Glutamatergic neuron (in vitro differentiated cells): ENCODE measurements at places on chromosomes 4 and X. TPM values are rescaled to one million over a fixed set of nuclear protein-coding genes. Genes with fewer than 3 reads are reported as not detected.

DNA sequence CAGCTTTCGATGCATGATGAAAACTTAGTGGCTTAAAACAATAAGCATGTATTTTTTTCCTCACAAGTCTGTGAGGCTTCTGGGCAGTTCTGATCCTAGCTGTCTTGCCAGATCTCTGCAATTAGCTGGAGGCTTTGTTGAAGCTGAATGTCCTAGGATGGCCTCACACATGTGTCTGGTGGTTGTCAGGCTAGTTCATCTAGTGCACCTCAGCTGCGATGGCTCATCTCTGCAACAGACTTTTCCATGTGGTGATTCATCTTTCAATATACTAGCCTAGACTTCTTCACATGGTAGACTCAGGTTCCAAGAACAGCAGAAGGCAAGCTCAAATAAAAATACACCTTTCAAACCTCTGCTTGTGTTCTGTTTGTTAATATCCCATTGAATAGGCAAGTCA lies 66.5 kb upstream of the IL1RAPL1 start:
- no peak for DNase-seq

DNA sequence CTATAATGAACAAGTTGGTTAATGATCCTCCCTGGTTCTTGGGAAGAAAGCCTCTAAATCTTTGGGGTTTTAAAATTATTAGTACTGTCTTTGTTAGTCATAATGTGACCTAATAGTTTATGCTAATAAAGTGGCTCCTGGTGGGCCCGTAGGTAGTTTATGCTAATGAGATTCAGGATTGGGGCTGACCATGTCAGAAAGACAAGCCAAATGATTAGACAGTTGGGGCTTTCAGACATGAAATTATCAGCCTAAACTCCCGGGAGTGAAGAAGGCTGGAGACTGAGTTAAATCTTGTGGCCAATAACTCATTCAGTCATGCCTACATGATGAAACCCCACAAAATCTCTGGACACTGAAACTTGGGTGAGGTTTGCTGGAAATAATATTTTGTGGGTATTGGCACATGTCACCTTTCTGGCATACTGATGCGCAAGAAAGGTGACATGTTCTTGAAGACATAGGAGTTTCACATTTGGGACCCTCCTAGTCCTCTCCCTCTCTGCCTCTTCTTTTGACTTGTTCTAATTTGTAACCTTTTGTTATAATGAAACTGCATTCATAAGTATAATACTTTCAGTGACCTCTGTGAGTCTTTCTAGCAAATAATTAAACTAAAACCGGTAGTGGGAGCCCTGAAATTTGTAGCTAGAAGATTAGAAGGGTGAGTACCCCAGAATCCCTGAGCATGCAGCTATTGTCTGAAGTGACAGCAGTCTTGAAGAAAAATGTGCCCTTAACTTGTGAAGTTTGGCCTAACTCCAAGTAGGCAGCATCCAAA lies 196.8 kb upstream of the FSTL5 start:
- DNase-seq = no peak

GRCh38 chr4:148062301-148062950 lies 330.5 kb downstream of the ARHGAP10 start:
- no peak for DNase-seq

DNA sequence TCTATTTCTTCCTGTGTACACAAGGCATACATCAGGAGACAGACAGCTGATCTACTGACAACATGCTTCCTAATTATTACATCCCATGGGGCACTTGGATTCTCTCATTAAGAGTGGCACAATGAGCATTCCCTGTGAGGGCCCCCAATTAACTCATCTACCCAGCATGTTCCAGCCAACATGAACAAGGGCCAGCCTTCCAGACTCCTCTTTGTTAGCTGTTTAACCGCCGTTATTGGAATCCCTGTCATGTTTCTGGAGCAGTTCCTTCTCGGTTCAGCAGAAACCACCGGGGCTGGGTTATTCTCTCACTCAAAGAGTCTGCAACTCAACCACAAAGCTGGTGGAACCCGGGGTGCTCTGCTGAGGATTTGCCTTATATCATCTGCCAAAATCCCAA lies 9.9 kb upstream of the GPM6B start:
- no peak for DNase-seq

GRCh38 chrX:24876530-24877287 lies 139.1 kb downstream of the ARX start:
- DNase-seq = no peak

DNA sequence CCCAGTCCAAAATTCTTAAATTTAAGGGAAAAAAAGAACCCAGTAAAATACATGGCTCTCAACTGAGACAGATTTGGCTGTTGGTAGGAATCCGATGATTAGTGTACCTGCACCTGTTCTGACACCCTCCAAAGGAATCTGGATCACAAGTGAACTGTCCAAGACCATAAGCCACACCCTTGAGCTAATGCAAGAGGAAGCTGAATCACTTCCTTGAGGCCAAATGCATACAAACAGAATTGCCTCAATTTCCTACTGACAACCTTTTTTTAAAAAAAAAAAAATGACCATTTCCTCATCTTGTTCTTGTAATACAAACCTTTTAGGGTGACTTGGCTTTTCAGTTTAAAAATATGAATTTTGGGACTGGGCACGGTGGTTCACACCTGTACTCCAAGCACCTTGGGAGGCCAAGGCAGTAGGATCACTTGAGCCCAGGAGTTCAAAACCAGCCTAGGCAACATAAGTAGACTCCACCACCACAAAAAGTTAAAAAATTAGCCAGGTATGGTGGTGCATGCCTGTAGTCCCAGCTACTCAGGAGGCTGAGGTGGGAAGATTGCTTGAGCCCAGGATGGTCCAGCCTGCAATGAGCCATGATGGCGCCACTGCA lies 10.7 kb upstream of the FBXL5 start:
- no peak for DNase-seq

GRCh38 chrX:111520506-111520905 lies 9.1 kb downstream of the SERTM2 start:
- no peak for DNase-seq

DNA sequence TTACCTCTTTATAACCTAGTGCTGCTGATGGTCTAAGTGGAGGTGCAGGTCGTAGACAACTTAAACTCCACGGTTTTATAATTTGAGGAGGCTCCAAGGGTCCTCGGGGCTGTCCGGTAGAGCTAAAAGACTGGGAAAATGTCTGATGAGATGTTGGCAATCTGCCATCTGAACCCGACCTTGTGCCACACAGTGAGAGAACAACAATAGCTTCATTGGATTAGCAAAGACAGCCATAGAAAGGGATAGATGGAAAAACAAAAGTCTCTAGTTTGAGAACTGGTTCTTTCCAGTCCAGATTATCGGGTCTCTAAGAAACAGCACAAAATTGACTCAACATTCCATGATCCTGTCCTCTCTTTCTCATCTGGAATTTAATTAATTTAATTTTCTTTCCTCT lies 31.6 kb downstream of the CD40LG start:
- no peak for DNase-seq

DNA sequence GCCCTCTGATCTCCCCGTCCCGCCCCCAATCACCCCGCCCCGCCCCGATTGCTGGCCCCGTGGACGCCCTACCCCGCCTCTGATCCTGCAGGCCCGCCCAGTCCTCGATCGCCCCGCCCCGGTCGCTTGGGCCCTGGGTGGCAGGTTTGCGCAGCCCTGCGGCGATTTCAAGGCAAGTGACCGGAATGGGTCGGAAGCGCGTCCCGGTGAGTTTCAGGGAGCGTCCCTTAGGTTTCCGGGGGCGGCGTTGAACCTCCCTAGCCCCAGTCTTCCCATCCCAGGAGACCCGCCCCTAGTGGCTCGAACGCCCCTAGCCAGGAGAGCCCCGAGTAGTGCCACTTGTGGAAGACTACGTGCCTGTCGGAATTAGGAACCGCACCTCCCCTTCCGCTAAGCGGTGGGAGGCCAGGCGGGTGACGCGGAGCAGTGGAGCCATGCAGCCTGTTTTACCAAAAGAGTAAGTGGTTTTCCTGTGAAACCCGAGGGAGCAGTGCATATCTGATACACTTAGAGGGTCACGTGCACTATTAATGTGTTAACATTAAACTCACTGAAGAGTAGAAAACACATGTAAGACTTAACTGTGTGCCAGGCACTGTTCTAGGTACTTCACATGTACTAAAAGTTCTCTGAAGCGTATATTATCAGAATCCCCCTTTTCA lies 354 bp upstream of the TEC start:
- peak; percentile 88 for DNase-seq

DNA sequence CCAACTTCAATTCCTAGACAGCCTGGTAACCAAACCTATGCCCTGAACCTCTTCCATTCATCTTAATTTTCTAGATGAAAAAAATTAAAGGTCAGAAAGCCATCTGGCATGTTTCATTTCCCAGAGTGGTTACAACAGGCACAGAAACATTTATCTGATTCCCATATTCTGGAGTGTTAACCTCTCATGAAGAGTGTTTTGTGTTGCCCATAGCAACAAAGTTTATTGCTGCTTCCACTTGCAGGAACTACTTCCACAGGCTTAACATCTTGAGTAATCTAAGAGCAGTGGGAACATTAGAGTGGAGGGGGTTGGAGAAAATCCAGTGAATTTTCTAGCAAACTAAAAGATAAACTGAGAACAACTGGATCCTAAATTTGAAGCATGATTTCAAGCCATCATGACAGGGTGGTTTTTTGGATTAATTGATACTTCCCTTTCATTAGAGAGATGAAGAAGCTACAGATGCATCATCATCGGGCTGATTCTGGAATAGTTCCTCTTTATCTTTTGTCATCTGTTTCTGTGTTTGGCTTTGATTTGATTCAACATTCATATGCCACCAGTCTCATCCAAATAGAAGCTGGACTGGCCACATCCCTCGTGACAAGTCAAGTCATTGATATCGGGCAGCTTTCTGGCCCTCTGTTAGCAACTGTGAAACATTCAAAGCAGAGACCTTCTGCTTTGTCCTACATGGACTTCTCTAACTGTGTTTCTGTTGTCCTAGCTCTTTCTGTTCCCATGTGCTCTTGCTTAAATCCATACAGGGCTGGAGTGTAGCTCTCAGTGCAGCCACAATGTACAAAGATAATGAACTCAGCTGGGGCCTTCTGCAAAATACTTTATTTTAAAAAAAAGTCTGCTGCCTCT lies 167.3 kb downstream of the MID1IP1 start:
- DNase-seq = no peak

GRCh38 chrX:111244235-111244750 lies 26.0 kb downstream of the CAPN6 start:
- DNase-seq = no peak

- DNase-seq = no peak
These were observed 242.2 kb upstream of the CTSO start for GRCh38 chr4:156195914-156196313.

- DNase-seq = no peak
These were observed 25.4 kb downstream of the TMEM47 start for GRCh38 chrX:34631479-34632220.

DNA sequence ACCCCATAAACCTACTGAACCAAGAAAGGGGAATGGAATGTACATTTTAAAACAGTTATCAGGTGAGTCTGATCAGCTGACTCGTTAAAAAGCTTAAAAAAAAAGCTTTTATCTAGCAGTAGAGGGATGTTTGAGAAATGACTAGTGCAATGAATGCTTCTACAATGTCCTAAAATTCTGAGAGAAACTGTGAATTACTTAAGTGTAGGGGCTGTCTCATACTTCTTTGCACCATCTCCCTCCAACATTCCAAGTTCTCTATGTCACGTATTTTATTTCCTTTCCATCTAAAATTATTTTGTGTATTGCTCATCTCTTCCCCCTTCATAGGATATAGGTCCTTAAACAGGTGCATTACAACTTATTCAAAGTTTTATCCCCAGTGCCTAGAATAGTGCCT lies 11.9 kb upstream of the AREG start:
- no peak for DNase-seq

- DNase-seq = no peak
These were observed 58.0 kb upstream of the CCSER1 start for GRCh38 chr4:90069151-90069550.

DNA sequence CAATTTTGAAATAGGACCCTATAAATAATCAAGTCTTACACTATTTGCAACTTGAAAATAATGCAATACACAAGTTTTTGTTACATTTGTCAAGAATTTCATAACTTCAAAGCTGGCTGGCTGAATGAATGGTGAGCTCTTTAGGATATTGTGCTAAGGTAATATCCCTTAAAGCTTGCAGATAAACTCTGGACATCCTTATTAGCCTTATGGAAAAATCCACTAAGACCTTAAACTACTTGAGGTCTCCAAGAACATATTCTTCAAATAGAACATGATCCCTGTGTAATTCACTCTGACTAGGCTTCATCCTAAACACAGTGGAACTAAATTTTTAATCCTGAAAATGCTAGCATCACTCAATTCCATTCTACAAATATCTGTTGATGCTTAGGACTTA lies 199.3 kb downstream of the PACRGL start:
- DNase-seq = no peak

GRCh38 chr4:15294832-15295231 lies 133.0 kb upstream of the C1QTNF7 start:
- DNase-seq = no peak

- DNase-seq = no peak
These were observed 1.7 kb downstream of the SLC9B2 start for GRCh38 chr4:103074744-103075434.

DNA sequence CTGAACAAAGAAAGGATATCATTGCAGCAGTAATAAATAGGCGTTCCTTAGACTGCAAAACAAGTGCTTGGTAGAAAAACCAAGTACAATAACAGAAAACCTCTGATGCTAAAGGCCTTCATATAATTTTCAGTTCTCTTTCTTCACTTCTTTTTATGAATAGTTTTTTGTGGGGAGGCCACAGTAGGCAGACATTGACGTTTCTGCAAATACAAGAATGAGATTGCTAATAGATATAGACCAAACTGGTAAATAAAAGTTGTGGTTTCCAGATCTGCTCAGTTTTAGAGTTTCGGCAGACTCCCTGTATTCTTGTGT lies 57.0 kb upstream of the RAP1GDS1 start:
- no peak for DNase-seq

GRCh38 chr4:30860978-30861377 lies 140.8 kb downstream of the PCDH7 start:
- DNase-seq = no peak

DNA sequence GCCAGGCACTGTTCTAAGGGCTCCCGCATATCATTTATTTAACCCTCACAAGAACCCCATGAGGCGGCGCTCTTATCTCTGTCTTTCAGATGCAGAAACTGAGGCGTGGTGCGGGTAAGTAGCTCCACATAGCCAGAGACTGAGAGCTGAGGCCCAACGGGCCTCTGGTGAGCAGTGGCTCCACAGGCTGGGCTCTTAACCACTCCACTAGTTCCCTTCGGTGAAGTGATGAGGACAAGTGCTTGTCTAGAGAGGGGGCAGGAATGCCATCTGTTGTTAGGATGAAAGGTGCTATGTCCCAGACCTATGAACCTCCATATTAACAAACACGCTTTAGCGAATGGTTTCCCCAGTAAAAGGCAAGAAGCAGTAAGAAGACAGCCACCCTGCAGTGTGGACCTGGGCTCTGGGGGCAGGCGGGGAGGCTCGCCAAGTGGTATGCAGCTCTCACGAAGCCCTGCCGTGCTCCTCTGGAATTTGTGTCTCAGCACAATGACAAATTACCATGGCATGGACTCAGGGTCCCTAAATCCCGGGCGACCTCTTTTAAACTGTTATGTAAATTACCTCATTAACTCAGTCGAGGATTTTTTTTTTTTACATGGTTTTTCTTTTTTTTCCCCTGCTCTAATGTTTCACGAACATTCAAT lies 20.9 kb upstream of the S100G start:
- no peak for DNase-seq

Gene NEIL3
- total RNA-seq = 1.4 TPM

Gene GLRB
- 2.0 TPM for total RNA-seq

Gene IL13RA1
- 1.1 TPM for total RNA-seq

Gene PNMA3
- 7.8 TPM for total RNA-seq

Gene TLR10
- not detected for total RNA-seq

Gene ANK2
- 1,513 TPM for total RNA-seq

Gene NXF3
- not detected for total RNA-seq

Gene CXorf49
- total RNA-seq = not detected
